ENCODE measurements at places on chromosomes 2 and 18.

GRCh38 chr2:205730701-205731582 lies 48.6 kb downstream of the NRP2 start:
- no peak for DNase-seq

DNA sequence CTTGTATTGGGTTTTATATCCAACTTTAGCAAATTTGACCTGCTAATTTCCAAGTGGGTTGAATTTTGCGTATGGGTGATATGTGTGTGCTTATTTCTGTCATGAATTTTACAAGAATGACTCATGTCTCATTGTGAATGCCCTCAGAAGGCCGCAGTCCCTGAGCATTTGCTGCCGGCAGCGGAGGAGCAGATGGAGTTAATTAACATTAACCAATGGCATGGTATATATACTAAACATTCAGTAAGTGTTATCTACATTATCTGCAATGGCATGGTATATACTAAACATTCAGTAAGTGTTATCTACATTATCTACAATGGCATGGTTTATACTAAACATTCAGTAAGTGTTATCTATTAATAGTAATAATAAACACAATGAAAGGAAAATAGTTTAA lies 90.1 kb downstream of the DOK6 start:
- no peak for DNase-seq

- no peak for DNase-seq
These were observed 32.0 kb downstream of the NEDD4L start for GRCh38 chr18:58076052-58076451.

DNA sequence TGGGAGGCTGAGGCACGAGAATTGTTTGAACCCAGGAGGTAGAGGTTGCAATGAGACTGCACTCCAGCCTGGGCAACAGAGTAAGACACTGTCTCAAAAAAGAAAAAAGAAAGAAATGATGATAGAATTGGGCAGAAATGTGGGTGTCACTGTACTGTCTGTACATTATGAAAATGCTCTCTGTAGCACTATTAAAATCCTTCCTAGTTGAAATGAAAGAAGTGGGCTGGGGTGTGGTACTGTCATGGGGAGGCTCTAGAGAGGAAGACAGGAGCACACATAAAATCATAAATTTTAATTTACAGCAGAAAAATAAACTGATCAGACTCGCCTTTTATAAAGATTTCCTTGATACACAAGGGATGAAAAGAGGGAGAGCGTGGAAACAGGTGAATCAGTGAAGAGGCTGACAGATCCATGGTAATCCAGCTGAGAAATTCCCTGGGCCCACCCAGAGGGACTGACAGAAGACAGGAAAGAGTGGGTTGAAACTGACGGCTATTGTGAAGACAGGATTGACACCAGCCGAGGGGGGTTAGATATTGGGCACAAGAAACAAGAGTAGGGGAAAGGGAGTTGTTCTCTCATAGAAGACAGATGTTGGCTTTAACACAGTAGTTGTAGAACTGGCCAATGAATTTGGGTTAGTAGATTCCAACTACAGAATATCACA lies 96.4 kb upstream of the ATL2 start:
- DNase-seq: no peak

GRCh38 chr2:237878321-237879057 lies 19.1 kb downstream of the RAMP1 start:
- peak; percentile 70 for DNase-seq

DNA sequence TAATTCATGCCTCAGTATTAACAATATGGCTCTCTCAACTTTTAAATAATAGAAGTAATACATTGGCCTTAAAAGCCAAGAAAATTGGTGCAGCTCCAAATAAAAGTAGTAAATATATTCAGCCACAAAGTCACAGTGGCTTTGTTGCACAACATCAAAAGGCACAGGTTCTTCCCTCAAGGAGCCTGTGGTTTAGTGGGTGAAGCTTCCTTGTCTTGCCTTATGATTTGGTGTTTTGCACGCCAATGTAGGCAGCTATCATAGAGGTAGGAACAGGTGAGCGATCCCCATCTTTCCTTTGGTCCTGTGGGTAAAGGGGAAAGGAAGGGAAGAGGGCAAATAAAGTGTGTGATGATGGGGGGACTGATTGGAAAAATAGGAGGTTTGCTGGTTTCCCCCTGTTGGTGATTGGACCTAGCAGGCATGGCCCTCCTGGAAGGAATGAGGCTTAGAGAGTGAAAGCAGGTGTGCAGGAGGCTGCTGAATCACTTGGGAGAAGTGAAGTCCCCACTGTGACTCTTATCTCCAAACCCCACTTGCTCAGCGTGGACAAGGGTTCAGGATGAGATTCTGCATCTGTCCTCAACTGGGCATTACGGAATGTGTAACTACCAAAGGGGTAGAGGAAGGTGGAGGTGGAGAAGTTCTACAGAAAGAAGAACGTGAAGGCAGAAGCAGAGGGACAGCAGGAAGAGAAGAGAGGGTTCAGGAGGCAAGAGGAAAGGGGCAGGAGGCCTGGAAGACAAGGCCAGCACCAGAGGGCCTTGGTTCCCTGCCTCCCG lies 20.1 kb upstream of the TNP1 start:
- DNase-seq: no peak

GRCh38 chr18:59878644-59879043 lies 21.2 kb upstream of the PMAIP1 start:
- DNase-seq: no peak

- no peak for DNase-seq
These were observed 21.5 kb upstream of the REEP1 start for GRCh38 chr2:86358957-86359356.

DNA sequence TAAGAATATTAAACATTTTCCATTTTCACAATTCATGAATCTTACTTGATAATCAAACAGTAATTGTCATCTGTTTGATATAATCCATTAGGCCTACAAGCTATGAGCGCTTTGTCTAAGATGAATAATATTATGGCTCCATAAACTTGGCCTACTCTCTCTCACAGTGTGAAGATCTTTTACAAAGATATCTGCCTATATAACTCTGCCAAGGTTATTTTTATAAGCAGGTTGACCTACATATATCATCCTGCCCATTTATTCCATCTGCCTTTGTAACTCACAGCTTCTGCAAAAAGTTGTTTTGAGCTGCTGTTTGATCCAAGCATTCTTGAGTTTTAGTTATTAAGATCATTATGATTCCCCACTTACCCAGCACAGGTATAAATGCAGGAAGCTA lies 158.3 kb downstream of the PDE11A start:
- DNase-seq: no peak

GRCh38 chr2:109288544-109289368 lies 159.8 kb downstream of the SH3RF3 start:
- no peak for DNase-seq

- DNase-seq: peak; percentile 58
These were observed 6.8 kb upstream of the HS1BP3 start for GRCh38 chr2:20657522-20658235.

GRCh38 chr18:40855661-40856060 lies 1099.4 kb upstream of the PIK3C3 start:
- no peak for DNase-seq

DNA sequence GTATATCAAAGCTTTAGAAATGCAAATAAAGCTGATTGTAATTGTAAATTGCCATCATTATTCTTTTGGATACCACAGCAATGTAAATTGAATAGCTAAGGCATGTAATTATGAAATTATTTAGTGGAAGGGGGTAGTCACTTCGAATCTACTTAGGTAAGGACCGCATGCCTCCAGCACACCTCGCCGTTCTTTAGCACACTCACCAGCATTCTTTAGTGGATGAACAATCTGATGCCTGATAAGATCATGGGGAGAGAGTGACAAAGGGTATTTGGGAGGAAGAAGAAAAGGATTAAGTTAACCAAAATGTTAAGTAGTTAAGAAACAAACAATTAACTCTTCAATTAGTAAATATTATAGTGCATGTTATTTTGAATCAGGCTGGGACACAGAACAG lies 46.4 kb upstream of the DSC1 start:
- no peak for DNase-seq

- no peak for DNase-seq
These were observed 41.1 kb downstream of the IWS1 start for GRCh38 chr2:127485051-127485693.

DNA sequence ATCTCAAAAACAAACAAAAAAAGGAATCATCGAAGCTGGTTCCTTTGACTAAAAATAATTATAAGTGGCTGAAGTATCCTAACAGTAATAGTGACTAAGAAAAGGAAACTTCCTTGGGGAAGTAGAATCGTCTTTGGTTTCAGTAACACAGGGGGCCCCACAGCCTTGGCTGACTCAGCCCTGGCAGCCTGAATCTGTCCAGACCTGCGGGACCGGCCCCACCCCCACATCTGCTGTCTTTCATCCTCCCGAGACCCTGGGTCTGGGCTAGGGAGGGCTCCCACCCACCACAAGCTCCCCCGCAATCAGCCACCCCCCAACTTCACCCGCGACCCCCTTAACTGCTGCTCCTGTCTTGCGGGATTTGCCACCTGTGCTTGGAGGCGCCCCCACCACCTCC lies 1452.6 kb upstream of the ACVR2A start:
- DNase-seq: peak; percentile 72

- DNase-seq: no peak
These were observed 38.1 kb downstream of the AGFG1 start for GRCh38 chr2:227509824-227510619.

GRCh38 chr2:181426672-181427071 lies 30.5 kb upstream of the ITGA4 start:
- DNase-seq: no peak

GRCh38 chr2:88216641-88217040 lies 46.5 kb downstream of the THNSL2 start:
- DNase-seq: no peak

DNA sequence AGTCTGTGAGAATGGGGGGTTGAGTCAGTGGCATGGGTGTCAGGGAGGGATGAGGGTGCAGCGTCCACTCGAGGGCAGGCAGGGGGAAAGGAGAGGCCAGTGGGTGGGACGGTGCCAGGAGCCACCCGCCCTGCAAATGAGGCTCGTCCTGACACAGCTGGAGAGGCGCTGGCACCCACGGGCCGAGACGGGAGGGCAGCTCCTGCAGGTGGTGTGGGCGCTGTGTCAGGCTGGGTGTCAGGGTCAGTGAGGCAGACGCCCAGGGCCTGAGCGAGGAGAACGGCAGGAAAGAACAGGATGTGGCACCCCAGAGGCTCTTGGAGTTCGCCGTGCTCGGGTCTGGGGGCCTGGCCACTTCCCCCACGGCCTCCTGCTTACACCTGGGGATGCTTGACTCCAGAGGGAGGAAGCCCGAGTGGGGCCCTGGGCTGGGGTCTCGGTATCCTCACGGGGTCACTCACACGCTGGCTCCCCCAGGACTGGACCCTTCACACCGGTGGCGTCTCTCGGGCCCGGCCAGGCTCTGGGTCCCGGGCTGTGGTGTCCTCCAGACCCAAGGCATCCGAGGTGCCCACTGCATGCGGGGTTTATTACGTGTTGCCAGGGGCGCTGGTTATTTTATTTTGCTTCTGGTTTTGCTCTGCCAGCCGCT lies 130.5 kb upstream of the CTDP1 start:
- DNase-seq: peak; percentile 90

GRCh38 chr2:127508023-127508630 lies 18.2 kb downstream of the IWS1 start:
- no peak for DNase-seq

DNA sequence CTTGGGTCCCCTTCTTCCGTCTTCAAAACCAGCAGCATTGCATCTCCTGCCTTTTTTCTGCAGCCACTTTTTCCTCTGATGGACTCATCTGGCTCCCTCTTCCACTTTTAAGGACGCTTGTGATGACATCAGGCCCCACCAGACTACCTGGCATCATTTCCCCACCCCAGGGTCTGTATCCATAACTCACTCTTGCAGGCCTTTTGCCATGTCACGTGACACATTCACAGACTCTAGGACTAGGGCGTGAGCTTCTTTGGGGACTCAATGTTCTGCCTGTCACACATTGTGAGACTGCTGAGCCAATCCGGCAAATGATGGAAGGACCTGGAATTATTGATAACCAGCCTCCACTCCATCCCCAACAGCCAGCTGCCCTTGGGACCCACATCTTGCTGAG lies 23.6 kb downstream of the NPPC start:
- no peak for DNase-seq

- no peak for DNase-seq
These were observed 112.8 kb upstream of the CDC42EP3 start for GRCh38 chr2:37784071-37784758.

DNA sequence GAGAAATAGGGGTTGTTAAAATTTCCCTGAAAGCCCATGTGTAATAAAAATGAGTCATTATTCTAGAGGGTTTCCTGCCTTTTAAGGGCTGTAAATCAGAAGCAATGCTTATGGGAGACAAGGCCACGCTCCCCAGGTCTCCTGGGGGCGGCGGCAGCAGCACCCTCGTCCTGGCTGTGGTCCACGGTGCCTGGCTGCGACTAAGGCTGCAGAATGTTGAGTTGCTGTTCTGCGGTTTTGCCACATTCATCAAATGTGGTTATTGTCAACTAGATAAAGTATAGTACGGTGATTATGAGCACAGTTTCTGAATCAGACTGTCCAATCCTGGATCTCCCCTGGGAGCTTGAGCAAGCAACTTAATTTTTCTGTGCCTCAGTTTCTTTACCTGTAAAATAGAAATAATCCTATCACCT lies 11.9 kb upstream of the AGFG1 start:
- no peak for DNase-seq

DNA sequence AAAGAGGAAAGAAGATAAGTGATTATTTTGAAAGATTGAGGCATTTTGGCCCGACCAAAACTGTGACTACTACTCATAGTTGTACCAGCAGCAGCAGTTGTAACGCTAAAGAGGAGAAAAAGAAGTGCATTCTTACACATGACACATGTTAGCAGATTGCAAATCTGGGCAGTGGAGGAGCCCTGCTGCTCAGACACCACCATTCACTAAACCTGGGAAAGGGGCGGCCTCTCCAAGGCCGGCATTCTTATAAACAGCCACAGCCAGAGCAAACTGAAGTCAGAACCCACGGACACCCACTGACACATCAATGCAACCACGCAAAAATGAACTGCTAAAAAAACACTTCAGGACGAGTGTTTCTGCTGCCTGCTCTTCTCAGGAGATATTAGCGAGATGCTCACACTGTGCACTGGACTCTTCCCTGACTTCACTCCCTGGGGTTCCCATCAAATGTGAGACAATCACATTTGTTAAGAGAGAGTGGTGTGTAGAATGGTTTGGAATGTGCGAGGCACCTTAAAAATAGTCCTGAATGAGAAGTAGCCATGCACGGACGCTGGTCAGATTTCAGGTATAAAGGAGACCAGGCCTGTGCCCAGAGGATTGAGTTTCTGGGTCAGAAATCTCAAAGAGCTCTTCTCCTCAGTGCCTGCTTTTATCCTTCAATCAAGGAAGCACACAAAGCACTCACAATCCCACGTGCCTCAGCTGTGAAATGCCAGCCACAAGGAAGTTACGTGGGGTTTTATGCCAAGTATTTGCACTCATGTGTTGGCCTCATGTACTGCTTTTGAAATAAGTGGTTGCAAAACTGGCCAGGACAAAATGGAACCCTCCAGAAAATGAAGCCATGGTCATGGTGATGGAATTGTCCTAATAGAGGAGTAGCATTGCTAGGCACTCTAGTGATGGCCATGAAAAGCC lies 83.4 kb downstream of the MTCL1 start:
- DNase-seq: no peak
